ENCODE measurements at places on chromosomes 4 and X.

GRCh38 chr4:131459430-131460101 lies 1689.5 kb upstream of the PCDH10 start:
- DNase-seq = no peak

DNA sequence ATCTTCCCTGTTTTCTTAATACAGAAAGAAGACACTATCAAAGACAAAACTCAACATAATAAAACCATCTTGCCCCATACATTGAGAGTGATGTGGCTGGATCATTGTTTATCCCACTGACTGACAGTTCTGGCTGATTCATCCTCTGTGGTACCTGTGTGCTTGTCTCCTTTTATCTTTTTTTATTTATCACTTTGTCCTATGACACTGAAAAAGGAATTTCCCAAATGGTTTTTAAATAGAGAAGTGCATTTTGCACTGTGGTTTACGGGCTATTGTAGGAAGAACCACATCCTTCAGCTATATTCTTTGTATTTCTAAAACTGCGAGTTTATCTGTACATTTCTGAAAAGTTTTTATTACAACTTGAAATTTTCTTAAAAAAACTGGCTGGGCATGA lies 15.0 kb downstream of the TTC29 start:
- no peak for DNase-seq

- no peak for DNase-seq
Observed at GRCh38 chr4:128810331-128810870, 901 bp downstream of the JADE1 start.

GRCh38 chrX:13087322-13088155 lies 43.1 kb upstream of the FAM9C start:
- DNase-seq = peak; percentile 80

All from epithelial cell of prostate (primary cell).